ENCODE measurements at places on chromosomes 7 and 10. TPM values are rescaled to one million over a fixed set of nuclear protein-coding genes. Genes with fewer than 3 reads are reported as not detected.

Gene RNF148
- 0.45 TPM for total RNA-seq

Gene AGR2
- not detected for total RNA-seq

Gene ACSM6
- not detected for total RNA-seq

Gene RADIL
- 5.4 TPM for total RNA-seq

Gene UNCX
- total RNA-seq, result not detected

Gene CLCN1
- 0.33 TPM for total RNA-seq

Gene NPY4R2
- total RNA-seq, result not detected

Gene CABCOCO1
- total RNA-seq, result not detected

Gene CCL26
- 14.8 TPM for total RNA-seq

Gene CALHM3
- 0.17 TPM for total RNA-seq

Gene MKX
- total RNA-seq, result 0.92 TPM

Gene CALML3
- total RNA-seq, result not detected

Gene FOXK1
- 8.5 TPM for total RNA-seq

Gene CTBP2
- 221 TPM for total RNA-seq

Gene GPER1
- total RNA-seq, result 0.24 TPM

Gene RBP3
- total RNA-seq, result not detected

Gene OR2A1
- total RNA-seq, result not detected

Gene ZNF862
- 3.9 TPM for total RNA-seq

Gene NPC1L1
- not detected for total RNA-seq

Gene HHEX
- total RNA-seq, result 1.5 TPM

Gene SPDYE6
- total RNA-seq, result not detected

Gene PTPN20
- total RNA-seq, result not detected

Gene OGDHL
- total RNA-seq, result 16.6 TPM

Gene TAS2R5
- 1.5 TPM for total RNA-seq

Measured in H1 (cell line).